ENCODE measurements at places on chromosomes 4 and X.
A peak's percentile ranks its signal among the peaks of the same experiment; 100 is the strongest.

DNA sequence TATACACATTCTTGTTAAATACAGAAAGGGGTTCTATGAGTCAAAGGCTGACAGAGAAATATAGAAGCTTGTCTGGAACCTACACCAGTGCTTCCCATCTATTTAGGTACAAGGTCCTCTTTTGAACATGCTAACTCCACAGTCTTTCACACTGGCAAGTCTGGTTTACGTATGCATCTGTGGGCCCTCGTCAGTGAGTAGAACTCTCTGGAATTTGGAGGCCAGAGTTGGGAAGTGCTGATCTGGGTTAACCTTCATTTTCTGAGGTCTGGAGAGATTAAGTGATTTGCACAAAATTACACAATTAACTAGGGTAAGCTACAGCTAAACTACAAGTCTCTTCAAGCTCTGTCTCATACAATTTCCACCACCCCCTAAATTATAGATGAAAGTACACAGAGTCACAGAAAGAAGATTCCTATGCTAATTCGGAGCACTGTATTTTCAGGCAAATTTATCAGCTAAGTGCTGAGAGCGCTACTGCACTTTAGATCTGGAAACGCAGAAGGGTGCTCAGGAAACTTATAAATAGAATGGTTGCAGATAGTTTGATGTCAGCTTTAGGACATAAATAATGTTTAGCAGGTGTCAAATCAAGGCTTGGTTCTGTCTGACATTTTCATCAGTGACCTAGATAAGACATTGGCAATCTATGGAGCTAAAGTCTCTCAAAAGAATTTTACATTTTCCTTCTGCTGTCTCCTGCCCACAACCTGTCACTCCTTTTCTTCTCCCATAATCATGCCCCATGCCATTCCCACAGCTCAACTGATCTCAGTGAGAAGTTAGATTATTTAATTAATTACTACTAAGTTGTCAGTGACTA is 43.0 kb upstream of the PDLIM5 start:
- no peak for DNase-seq

DNA sequence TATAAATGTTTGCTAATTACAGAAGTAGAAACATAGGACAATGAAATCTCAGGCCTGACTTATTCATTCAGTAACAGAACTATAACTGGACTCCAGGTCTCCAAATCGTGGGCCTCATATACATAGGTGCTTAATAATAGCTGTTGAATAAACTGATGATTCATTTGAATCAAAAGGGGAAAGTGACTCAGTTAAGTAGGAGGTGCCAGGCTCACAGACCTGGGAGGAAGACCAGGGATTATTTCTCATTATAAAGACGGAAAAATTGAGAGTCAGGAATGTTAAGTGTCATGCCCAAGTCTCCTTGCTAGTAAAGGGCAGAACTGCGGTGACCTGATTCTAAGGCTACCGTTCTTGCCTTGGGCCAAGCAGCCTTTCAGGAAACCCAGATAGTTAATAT is 131.5 kb downstream of the HS3ST1 start:
- DNase-seq, result no peak

GRCh38 chrX:40580537-40581335 is at the start of gene ATP6AP2:
TSS of gene ATP6AP2 (plus strand) at chrX:40580970. CDS start at chrX:40581066, 96 bp downstream.
- DNase-seq, result peak; percentile 94

- no peak for DNase-seq
Observed at GRCh38 chrX:23959781-23960180, 52.0 kb downstream of the CXorf58 start.

GRCh38 chr4:149910604-149911350 is 95.1 kb upstream of the IQCM start:
- no peak for DNase-seq

DNA sequence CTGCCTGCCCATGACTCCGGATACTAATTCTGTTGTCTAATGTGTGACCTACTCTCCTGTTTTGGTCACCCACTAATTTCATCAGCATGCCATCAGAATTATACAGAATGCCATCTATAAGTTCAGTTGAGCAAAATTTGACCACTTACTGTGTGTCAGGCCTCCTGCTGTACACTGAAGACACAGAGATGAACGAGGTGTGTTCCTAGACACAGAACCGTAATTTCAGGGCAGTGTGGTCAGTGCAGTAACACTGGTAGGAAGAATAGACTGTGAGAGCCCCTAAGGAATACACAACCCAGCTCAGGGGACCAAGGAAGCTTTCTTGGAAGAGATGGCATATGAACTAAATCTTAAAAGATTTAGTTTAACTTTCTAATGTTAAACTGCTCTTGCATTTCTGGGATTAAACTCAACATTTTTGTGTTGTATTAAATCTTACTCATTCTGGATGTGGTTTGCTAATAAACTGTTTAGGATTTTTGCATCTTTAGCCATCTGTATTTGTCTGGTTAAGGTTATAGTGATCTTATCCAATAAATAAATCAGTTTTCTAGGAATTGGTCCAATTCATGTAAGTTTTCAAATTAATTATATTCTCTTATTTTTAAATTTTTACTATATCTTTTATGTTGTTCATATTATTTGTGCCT is 34.3 kb downstream of the KANTR start:
- DNase-seq, result peak; percentile 36

DNA sequence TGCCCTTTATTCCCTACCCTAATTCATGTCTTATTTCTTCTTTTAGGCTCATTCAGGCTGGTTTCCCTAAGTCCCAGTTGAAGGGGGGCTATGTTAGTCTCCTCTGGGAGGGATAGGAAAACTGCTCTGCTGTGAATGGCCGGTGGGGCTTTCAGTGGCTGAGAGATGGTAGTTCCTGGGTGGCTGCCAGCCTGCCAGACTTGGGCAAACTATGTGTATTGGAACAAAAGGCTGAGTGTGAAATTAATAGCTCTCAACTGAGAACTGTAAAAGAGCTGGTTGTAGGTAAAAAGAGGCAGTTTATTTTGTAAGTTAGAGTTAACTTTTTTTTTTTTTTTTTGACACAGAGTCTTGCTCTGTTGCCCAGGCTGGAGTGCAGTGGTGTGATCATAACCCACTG is 28.8 kb downstream of the ARHGAP10 start:
- peak; percentile 11 for DNase-seq

DNA sequence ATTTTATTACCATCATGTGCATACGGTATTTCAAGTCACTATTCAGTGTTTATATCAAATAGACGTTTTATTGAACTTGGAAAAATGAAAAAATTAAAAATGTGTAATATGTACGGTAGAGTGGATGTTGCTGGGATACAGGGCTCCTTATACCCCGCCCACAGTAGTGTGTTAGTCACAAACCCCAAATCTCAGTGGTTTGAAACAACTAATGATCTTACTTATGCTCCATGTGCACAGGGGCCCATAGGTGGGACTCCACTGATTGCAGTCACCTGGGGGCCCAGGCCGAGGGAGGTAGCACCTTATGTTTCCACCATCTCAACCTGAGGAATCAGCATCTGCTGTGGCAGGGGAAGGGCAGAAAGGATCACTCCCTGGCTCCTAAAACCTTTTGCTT is 18.1 kb downstream of the LSM6 start:
- DNase-seq, result no peak

DNA sequence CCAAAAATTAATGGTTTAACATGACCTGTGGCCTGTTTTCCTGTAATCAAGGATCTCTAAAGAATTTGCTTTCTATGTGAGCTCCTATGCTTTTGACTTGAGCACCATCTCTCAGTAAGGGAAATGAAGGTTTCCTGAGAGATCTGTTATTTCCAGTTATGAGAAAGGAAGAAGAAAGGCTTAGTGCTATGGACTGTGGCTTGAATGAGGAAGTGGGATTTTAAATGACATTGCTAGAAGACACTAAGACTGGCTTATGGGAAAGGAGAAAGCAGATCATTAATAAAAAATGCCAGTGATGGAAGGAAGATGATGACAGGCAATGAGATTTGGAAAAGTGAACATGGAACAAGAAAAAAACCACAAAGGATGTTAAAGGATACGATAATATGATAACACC is 285.4 kb downstream of the OPHN1 start:
- no peak for DNase-seq

DNA sequence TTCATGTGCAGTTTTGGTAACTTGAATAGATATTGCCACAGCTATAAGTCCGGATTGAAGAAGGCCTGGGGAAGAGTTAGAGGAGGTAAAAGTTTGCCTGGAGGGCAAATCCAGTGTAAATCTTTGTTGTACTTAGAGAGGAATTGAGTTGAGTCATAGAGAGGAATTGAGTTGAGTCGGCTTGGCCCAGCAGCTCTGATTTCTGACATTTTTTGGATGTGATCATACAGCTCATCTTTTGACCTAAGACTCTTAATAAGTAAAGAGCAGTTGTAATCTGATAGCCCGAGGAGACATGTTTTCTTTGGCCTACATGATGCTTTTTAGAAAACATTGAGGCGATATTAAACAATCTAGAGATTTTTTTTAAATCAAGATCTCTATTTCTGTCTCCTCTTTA is 3.9 kb downstream of the KIT start:
- DNase-seq, result peak; percentile 84

- DNase-seq, result peak; percentile 63
Observed at GRCh38 chrX:115367455-115367854, 77.9 kb downstream of the LUZP4 start.

- DNase-seq, result no peak
Observed at GRCh38 chrX:98362630-98363029, 1478.9 kb downstream of the RPA4 start.

- no peak for DNase-seq
Observed at GRCh38 chr4:183396227-183396637, 48.2 kb upstream of the CDKN2AIP start.

DNA sequence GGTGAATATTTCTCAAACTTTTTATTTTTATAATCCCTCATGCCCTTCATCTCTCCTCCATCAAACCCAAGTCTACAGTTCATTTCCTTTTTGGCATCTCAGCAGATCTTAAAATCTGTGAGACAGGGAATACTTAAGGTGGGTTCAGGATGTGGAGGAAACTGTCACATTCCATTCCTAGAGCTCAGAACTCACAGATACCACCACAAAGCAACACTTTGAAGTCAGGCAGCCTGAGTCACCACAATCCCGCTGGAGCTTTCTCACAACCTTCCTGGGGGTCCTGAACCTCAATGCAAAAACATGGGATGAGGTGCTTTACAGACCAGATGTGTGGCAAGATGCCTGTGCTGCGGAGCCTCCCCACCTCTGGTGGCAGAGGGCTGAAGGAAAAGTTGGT is 63.2 kb downstream of the HHIP start:
- DNase-seq, result peak; percentile 2

GRCh38 chrX:78922754-78923153 is 22.4 kb upstream of the P2RY10 start:
- DNase-seq, result no peak

DNA sequence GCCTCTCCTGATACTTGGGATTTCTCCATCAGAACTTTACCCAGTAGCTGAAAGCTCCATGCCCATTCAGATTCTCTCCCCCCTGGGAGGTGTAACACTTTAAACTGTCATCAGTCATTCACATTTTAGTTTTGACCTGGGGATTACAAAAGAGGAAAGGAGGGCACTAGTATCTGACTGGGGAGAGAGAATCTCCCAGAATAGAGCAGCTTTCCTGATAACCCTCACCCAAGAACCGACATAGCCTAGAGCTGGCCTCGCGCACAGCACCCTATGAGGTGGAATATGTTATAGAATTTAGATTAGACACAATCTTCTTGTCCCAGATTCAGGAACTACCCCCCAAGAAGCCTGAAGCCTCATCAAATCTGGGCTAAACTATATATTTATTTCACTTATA is 950.2 kb upstream of the TENM3 start:
- DNase-seq, result no peak

DNA sequence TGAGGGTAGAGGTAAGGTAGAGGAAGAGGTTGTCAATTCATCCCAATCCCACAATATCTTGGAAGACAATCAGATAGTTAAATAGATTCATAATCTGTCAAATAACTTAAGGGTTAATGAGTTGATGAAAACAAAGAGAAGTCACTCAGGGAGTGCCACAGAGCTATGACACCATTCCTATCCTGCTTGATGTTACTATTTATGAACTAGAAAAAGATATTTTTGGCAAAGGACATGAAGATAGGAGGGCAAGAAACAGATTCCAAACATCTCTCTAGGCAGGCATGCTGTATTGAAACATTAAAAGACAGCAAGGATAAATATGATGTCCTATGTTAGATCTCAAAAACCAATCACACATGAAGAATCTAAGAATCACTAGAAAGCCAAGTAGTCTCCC is 3.5 kb upstream of the SRPX start:
- no peak for DNase-seq

DNA sequence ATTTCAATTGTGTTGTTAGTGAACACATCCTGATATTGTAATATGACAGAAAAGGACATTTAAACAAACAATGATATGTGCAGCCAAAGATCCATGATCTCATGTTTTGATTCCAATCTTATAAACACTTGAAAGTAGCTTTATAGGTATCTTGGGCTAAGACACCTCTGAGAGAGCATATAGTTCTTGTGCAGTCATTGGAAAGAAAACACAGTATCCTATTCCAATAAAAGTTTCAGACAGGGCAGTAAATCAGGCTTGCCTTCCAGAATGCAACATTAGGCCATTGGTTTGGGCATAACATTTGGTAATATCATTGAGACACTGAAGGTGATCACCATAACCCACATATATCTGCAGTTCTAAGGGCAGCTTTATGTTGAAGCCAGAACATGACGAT is 188.3 kb upstream of the HCCS start:
- DNase-seq, result no peak

- no peak for DNase-seq
Observed at GRCh38 chr4:53494851-53495250, 96.4 kb downstream of the LNX1 start.

- peak; percentile 15 for DNase-seq
Observed at GRCh38 chr4:84496706-84497503, 2.2 kb downstream of the NKX6-1 start.

GRCh38 chr4:51894059-51894645 is 51.2 kb downstream of the DCUN1D4 start:
- peak; percentile 10 for DNase-seq

- DNase-seq, result no peak
Observed at GRCh38 chr4:96379524-96379923, 539.6 kb downstream of the PDHA2 start.

GRCh38 chr4:5710065-5710960 is 688 bp upstream of the EVC start:
- peak; percentile 38 for DNase-seq

DNA sequence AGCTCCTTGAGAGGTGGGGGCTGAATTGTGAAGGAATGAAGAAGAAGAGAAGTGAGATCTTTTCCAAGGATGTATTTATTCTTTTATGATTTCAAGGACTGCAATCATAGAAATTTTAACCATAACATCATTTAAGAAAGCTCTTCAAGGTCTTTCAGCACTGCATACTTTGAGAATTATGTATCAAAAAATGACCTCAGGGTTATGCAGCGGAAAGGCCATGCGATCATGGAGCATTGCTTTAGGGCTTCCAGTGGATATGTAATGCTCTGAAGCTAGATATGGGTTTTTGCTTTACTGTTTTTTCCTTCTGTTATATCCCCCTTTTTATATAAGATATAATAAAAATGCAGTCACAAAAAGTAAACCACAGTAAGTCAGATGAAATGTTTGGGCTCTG is 38.7 kb downstream of the SGMS2 start:
- DNase-seq, result no peak

DNA sequence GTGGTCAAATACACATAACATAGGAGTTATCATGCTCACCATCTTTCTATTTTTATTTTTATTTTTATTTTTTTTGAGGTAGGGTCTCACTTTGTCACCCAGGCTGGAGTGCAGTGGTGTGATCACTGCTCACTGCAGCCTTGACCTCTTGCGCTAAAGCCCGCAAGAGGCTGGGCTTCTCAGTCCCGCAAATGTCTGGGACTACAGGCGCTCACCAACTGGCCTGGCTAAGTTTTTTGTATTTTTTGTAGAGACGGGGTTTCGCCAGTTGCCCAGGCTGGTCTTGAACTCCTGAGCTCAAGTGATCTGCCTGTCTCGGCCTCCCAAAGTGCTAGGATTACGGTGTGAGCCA is 295 bp upstream of the TLR10 start:
- no peak for DNase-seq

- no peak for DNase-seq
Observed at GRCh38 chr4:165118256-165118909, 5.7 kb upstream of the TMEM192 start.
